ENCODE measurements at places on chromosomes 3 and 15.

DNA sequence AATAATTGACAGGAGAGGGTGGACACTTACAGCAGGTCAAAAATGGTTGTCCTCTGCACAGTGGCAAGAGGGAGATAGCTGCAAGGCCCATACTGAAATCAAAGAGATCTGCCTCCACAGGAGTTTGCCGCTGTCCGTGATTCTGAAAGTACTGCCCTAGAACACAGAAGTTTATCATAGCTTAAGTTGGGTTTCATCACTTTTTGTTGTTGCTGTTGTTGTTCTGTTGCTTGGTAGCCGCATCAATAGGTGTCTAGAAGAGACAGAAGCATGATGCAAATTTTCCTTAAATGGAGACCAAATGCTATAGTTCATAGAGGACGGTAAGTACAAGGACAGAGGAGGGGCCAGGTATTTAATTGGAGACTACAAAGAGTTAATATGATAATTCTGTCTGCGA lies 120.0 kb upstream of the MRPL3 start:
- no peak for DNase-seq

DNA sequence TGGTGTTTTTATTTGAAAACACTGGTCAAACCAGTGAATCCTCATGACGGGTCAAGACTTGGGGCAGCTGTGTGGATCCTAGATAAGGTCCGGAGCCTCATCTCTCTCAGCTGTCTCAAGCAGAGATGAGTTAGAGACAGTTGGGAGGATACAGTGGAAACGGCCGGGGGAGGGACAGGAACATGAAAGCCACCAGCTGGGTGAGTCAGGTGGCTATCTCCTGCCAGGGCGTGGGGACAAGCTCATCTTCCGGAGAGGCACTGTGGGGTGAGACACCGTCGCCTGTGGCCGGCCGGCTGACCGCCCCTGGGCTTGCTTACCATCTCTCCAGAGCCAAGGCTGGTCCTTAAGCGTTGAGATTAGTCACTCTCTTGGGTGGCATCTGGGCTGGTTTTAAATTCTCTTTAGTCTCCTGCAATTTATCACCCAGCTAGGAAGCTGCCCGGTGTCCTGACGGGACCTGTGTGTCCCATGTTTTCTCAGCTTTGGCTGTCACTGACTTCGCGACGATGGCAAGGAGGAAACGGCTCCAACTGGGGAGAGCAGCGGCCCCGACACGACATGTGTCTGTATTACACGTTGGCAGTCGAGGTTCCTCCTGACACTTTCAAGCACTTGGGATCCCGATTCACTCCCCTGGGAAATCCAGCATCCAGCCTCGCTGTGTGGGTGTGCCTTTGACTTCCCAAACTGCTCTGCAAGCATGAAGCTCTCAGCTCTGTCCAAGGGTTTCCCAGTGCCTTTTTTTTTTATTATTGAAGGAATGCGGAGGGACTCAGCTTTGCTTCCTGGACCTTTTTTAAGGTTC lies 7.5 kb downstream of the ST8SIA2 start:
- no peak for DNase-seq

GRCh38 chr3:73137736-73138403 lies 76.4 kb downstream of the EBLN2 start:
- DNase-seq, result no peak

DNA sequence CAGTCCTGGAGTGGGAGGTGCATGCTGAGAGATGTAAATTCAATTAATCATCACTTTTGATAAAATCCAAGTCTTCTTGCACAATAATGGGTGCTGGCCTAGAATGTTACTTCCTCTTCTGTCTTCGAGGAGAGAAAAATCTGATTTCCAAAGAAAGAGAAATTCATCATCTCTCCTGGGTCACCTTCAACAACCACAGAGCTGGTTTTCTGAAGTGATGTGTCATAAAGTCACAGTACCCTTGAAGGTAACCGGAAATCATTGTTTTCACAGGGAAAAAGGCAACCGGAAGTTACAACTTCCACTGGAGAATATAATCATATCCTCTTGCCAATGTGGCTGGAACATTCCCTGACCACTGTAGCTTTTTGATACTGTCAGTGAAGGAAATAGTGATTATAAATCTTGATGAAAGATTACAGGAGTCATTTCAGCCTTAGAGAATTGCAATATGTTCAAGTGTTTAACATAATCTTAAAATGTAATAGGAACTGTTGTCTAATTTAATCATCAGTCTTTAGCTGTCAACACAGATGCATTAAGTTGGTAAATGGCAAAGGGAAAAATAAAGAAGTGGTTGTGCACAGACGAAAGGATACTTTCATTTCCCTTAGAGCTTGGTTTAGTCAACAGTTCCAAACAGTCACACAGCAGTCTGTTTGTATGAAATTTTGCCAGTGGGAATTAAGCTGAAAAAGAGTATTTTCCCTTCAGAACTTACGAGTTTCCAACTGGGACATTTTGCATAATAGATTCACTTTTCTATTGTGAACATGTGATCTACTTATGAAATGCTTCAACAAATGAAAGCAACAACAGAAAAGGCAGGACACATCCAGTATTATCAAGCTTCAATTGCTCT lies 106.5 kb upstream of the SLC4A7 start:
- no peak for DNase-seq

- DNase-seq, result no peak
These were observed 1.6 kb upstream of the SHOX2 start for GRCh38 chr3:158107605-158108444.

All from stimulated activated CD4-positive, alpha-beta T cell treated with anti-CD3 and anti-CD28 coated beads, Interleukin-4, amount 100 ng/mL, for 48 hours (primary cell).